ENCODE measurements at places on chromosomes 2 and 18.

DNA sequence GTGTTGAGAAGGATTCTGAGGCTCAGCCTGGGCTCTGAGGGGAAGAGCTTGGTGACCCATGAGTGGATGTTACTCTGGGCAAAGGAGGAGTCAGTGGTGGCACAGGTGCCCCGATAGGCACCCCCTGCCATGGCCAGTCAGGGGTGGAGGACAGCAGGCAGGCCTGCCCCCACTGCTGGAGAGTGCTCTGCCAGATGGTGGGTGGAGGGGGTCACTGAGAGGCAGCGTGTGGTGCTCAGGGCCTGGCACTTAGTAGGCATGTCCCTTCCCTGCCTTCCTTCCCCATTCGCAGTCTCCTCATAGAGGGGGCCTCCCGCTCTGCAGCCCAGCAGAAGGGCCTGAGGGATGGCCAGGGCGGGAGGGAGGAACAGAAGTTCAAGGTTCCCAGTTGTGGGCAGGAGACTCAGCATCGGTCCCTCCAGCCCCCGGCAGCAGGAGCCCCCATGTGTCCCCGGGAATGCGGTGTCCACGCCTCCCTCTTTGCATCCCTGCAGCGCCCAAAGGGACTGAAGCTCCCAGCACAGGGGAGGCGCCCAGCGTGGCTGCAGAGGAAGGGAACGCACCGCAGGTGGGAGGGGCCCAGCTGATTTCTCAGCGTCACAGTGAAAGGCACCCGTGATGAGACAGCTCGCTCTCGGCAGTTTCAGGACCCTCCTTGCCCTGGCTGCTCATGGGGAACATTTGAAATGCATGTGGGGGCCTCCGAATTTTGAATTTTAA, 5.7 kb upstream of the SNED1 start:
- no peak for DNase-seq

DNA sequence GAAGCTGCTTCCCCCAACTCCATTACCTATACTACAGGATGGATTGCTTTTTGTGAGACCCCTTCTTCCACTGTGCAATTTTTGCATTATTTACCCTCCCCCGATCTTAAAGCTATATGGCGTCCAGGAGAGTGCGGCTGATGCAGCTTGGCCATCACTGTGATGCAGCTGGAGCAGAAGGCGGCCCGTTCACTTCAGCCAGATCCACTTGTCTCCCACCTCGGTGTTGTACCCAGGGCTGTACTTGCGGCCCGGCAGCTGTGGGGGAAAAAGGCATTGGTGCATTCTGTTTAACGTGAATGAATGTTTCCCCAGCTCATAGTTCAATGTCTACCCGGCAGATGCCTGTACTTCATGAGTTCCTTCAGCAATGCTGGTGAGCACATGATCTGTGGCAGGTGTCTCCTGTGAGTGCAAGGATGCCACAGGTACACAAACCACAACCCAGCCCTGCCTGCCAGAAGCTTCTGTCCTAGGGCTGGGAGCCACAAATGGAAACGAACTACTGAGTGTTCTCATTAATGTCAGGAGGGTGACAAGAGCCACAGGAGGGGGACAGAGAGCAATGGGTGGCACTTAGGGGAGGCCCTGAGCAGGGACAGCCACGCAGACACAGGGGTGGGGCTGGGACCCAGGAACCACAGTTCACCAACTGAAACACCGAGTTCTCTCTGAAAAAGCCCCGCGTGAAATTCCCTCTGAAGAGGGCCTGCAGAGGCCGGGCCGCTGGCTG, 64.0 kb downstream of the NDUFA10 start:
- DNase-seq, result no peak

GRCh38 chr18:8029731-8030130, 462.6 kb downstream of the PTPRM start:
- DNase-seq, result no peak

DNA sequence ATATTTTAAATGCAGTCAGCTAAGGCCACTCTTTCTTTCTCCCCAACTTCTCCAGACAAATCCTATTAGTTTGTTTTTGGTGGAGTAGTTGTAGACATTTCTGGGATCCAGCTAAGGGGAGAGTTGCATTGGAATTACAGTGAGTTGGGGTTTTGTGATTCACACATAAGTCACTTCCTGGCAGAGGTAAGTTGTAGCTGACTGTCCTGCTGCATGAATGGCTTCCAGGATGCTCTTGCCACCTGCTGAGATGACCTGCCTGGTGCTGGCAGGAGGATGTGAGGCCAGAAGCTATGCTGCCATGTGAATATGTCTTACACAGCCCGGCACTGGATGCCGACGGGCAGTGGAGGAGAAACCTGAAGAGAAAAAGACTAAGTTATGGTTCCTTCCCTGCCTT, 243.7 kb downstream of the TDRD15 start:
- no peak for DNase-seq

- no peak for DNase-seq
These were observed 5.5 kb downstream of the PDE11A start for GRCh38 chr2:178066890-178067669.

- DNase-seq, result no peak
These were observed 27.7 kb upstream of the KDM3A start for GRCh38 chr2:86413296-86414094.

DNA sequence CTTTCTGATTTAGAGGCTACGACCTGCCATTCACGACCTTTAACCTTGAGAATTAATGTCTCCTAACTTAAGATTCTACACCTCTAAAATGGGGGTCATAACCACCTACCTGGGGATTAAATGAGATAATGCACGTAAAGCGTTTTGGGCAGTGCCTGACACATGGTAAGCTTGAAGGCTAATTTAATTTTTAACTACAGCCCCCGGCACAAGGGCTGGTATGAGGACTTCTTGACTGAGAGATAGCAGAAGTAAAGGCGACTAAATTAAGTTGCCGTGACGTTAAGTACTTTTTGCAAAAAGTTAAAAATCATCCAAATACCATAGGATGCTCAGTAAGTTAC, 549 bp downstream of the MRPL35 start:
- DNase-seq, result no peak

GRCh38 chr2:105961599-105962146, 217.0 kb downstream of the NCK2 start:
- no peak for DNase-seq

DNA sequence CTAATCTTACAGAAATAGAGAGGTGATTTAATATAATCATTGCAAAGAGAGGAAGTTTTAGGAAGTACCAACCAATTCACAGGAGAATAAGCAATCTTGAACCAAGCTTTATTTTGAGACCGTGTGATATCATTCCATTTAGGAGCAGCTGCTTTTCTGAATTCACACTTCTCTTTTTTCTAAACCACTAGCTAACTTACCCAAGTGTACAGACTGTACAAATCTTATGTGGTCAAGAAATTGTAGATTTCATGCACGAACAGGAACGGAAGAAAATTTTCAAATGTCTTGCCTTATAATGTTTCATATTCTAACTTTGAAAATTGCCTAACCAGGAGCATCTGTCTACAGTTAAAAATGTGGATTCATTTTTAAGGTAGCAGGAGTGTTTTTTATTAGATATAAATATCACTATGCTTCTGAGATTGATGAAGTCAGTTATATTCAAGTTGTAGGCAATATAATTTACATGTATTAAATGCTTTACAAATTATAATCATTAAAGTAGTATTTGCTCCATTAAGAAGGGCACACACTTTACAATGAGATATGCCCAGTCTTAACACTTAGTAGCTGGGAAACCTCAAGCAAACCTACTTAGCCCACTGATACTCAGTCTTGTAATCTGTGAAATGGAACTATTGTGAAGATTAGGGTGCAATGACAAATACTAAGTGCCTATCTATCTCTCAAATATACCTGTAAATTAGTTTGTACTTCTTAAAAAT, 302.2 kb upstream of the STON1 start:
- DNase-seq, result no peak

GRCh38 chr2:224151161-224151560, 112.1 kb upstream of the SERPINE2 start:
- DNase-seq, result no peak

DNA sequence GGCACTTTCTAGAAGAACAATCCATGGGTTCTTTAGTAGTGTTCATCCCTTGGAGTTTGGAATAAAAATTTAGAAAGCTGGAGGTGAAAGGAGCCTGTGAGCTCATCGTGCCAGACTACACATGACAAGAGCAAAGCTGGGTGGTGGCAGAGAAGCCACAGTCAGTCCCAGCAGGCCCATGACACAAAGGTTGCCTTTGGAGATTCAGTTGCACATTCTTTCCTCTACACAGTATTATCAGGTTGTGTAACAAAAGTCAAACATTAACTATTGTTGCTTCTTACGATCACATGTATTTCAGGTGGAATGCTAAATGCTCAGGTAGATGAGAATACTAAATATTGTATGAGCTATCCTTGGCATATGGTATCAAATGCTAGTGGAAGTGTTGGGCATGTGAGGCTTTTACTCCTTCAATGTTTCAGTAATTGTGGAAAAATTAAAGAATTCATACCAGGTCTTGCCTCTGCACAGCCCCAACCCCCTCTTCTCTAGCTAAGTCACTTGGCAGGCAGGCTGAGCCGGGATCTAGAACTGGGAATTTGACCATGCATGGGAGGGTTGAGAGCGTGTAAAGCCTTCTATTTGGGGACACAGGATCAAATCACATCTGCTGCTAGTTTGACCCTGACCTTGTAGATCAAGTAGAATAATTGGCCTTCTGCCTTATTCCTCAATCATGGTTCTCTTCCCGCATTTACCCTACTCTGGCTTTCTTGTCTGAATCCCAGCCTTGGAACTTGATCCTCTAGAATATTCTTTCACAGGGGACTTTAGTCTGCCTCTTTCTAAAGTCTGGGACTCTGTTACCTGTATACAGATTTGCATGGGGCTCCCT, 230.9 kb downstream of the GCA start:
- no peak for DNase-seq

DNA sequence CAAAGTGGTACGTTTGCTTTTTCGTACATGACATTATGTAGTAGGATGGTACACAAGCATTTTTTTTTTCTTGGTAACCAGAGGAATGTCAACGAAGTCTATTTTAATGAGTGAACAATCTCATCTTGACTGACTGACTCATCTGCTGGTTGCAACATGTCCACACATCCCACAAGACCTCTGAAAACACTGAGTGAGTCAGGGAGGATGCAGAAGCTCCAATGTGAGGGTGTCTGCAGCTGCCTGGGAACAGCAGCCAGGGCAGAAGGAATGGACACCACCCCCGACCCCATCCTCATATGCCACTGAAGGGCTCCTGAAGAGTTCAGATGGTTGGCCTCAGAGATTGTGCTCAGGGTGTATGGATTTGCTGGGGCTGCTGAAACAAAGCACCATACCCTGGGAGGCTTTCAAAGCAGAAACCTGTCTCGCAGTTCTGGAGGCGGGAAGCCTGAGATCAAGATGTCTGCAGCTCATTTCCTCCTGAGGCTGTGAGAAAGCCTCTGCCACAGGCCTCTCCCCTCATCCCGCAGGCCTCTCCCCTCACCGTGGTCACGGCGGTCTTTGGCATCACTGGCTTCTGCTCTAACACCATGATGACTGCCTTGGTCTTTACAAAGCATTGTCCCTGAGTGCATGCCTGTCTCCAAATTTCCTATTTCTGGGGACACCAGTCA, 124.6 kb downstream of the LRATD1 start:
- peak; percentile 1 for DNase-seq

DNA sequence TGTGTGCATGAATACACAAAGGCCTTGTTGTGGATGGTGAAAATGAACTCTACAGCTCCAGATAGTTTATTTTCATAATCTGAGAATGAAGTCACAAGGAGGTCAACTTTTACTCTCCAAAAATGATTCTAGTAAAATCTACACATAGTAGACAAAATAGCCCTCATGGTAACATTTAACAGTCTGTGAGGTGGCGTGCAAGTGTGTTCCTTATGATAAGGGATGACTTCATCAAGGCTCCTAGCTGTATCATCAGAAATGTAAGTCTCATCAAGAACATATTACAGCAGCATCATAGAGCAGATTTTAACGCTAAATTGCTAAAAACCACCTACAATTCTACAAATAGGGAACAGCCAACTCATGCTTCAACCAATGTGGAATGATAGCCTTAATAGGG, 72.3 kb upstream of the RIOK3 start:
- peak; percentile 71 for DNase-seq

All from fibroblast of the aortic adventitia (primary cell).